ENCODE measurements at places on chromosomes 1 and 21.

DNA sequence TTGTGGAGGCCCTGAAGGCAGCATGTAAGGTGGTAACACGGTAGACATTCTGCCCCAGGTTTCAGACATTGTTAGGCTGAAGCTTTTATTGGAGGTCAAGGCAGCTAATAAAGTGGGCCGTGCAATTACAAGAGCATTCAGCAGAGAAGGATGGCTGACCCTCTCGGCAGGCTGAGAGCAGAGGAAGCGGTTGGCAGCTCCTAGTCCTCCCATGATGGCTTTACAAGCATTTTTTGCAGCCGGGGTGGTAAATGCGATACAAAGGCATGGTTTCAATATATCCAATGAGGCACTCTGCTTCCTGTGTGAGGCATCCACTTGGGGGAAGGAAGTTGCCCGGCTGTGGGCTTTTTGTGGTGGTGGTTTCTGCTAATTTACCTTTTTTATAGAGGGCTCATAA, 14.6 kb downstream of the KIF26B start:
- DNase-seq = no peak

DNA sequence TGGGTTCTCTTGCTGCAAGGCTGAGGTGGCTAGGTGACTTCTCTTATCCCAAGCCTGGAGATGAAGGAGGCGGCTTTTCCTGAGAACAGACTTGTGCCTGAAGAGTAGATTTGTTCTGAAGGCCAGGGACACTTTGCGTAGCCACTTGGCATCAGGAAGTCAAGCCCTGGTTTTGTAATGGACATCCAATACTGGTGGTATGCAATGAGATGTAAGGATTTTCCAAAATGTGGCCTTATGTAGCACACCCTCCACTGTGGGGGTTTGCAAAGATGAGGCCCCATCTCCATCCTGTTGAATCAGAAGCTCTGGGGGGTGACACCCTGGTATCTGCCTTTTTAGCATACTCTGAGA, 124.5 kb upstream of the IPO9 start:
- DNase-seq = no peak

DNA sequence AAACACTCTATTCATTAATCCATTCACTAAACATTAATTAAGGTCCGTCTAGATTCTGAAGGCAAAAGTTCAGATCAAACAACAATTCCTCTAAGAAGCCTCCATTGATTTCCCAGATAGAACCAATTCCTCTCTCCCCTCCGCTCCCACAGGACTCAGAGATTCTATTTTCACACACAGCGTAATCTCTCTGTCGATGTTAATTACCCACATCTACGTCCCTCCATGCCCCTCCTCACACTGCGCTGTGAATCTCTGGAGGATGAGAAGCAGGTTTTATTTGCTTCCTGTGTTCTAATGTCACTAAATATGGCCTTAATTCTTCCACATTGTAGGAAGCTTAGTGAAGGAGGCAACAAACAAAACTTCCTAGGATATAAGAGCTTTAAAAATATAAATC, 306.7 kb downstream of the DSCAM start:
- DNase-seq = no peak

DNA sequence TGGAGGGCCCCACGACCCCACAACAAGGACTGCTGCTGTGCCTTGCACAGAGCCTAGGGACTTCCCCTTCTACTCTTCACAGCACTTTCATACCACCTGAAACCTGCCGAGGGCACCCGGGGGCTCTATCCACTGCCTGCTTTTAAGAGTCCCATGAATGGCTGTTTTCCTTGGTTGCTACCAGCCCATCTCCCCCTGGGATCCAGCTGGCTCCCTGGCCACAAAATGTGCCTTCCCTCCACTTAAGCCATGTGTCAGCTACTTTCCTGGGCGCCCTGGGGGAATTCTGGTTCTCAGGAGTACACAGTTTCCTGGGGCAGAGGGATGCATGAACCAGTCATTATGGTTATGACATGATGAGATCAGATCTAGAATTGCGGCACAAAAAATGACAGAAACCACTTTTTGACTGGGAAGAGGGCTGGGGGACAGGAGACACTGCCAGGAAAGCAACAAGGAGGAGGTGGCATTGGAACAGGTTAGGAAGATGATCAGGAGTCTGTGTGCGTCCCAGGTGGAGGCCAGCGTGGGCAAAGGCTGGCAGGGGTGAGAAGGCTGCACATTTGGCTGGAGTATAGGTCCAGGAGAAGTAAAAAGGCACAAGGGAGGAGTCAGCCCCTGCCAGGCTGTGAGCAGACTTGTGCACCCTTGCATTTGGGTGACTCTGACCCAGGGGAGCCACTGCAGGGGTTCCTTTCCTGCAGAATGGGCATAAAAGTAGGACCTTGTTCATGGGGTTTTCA, 3.2 kb upstream of the TNFRSF8 start:
- no peak for DNase-seq

- DNase-seq = no peak
Observed at GRCh38 chr21:42112857-42113256, 41.7 kb downstream of the UMODL1 start.

- no peak for DNase-seq
Observed at GRCh38 chr1:79694241-79694640, 687.7 kb upstream of the ADGRL4 start.

DNA sequence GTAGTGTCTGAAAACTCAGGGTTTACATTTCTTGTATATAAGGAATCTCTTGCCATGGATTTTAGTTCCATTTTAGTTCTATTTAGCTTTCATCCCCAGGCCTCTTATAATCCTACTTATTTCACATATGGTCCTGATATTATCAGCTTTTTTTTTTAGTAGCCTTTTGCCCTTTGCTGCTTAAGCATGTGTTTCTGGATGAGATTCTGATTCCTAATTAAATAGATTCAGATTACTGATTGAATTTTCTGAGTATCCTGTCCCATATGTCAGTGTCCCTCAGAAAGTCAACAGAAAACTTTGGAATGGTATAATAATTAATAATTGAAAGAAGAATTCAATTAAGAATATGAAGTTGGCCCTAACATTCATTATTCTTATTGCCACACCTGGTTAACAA, 134.7 kb upstream of the HOOK1 start:
- no peak for DNase-seq

- DNase-seq = no peak
Observed at GRCh38 chr1:38815903-38816627, 43.5 kb downstream of the RRAGC start.

GRCh38 chr21:17257784-17258183, 255.1 kb upstream of the CXADR start:
- no peak for DNase-seq

GRCh38 chr21:45453308-45453950, 48.5 kb downstream of the COL18A1 start:
- no peak for DNase-seq

GRCh38 chr1:172536256-172536655, 3.3 kb downstream of the SUCO start:
- DNase-seq = no peak

GRCh38 chr1:68308034-68308433, 75.7 kb upstream of the WLS start:
- no peak for DNase-seq

GRCh38 chr1:213744780-213745179, 243.0 kb upstream of the PROX1 start:
- DNase-seq = no peak

- DNase-seq = peak; percentile 75
Observed at GRCh38 chr21:14995695-14996490, 68.9 kb downstream of the NRIP1 start.

- no peak for DNase-seq
Observed at GRCh38 chr1:223847781-223848345, 2.1 kb upstream of the TP53BP2 start.
